Stimulated activated CD4-positive, alpha-beta T cell treated with anti-CD3 and anti-CD28 coated beads, Interleukin-4, amount 100 ng/mL, for 1 hour (primary cell): ENCODE measurements at places on chromosomes 5 and 9.
A peak's percentile ranks its signal among the peaks of the same experiment; 100 is the strongest.

- DNase-seq: no peak
Measured at GRCh38 chr9:95102572-95102971, 214.9 kb downstream of the FANCC start.

DNA sequence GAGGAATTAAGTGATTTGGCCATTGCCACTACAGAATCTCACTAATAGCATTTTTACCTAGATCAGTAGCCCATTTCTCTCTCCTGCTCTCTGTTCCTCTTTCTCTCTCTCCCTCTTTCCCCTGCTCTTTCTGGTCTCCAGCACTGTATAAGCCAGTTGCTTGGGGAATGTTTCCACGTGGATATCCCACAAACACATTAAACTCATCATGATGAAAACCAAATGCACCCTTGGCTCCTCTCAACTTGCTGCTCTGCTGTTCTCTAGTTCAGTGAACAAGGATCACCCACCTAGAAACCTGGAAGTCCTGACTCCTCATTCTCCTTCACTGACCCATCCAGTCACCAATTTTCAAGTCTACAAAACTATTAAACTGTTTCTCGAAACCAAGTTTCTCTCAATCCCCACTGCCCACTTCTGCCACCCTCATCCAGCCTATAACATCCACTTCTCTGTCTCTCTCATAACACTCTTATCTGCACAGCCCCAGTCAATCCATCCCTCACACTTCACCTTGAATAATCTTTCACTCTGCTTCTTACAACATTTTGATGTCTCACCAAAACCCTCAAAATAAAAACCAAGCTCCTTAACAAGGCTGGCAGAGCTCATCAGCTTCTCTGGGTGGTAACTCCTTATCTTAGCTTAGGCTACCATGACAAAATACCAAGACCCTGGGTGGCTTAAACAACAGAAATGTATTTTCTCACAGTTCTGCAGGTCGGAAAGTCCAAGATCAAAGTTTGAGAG, 79.3 kb downstream of the ARL15 start:
- DNase-seq: no peak

- DNase-seq: peak; percentile 32
Measured at GRCh38 chr5:157160001-157160400, 6.1 kb downstream of the GARIN3 start.

DNA sequence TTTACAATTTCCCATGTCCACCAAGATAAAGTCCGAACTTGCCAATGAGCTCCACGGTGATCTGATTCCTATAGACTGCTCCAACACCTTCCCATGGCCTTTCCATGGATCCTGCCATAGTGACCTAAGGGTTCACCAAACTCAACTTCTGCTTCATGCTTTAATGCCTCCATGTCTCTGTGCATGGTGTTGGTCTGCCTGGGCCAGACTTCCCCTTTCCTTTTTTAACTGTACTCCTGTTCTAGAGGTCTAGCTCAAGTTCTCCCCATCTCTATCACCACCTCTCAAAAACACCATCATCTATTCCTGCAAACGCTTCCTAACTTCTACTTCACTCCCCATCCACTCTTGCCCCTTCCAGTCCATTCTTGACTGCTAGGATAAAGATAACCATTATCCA, 14.8 kb upstream of the SMARCA2 start:
- no peak for DNase-seq

GRCh38 chr5:55620766-55621160, 86.0 kb upstream of the PLPP1 start:
- no peak for DNase-seq

GRCh38 chr9:76592091-76592973, 133.3 kb downstream of the GCNT1 start:
- DNase-seq: no peak

DNA sequence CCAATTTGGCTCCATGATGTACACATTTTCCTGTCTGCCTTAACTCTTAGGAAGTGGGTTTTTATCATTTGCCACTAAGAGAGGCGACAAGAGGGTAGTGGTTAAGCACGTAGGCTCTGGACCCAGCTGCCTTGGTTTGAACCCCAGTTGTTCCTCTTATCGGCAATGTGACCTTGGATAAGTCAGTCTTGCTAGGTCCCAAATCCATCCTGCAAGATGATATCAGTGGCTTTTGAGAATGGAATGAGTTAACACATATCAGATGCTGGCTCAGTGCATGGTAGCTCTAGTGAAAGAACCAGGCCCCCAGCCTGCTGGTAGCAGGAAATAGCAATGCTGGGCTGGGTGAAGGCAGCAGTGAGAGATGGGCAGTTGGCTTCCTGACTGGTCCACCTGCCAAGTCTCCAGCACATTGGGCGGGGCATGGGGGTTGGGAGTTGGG, 72.5 kb downstream of the STK10 start:
- DNase-seq: no peak

GRCh38 chr5:24110004-24110615, 534.7 kb downstream of the CDH10 start:
- no peak for DNase-seq

GRCh38 chr5:138641547-138642298, 66.5 kb upstream of the HSPA9 start:
- peak; percentile 77 for DNase-seq

- no peak for DNase-seq
Measured at GRCh38 chr5:98349251-98349989, 424.0 kb upstream of the RGMB start.

DNA sequence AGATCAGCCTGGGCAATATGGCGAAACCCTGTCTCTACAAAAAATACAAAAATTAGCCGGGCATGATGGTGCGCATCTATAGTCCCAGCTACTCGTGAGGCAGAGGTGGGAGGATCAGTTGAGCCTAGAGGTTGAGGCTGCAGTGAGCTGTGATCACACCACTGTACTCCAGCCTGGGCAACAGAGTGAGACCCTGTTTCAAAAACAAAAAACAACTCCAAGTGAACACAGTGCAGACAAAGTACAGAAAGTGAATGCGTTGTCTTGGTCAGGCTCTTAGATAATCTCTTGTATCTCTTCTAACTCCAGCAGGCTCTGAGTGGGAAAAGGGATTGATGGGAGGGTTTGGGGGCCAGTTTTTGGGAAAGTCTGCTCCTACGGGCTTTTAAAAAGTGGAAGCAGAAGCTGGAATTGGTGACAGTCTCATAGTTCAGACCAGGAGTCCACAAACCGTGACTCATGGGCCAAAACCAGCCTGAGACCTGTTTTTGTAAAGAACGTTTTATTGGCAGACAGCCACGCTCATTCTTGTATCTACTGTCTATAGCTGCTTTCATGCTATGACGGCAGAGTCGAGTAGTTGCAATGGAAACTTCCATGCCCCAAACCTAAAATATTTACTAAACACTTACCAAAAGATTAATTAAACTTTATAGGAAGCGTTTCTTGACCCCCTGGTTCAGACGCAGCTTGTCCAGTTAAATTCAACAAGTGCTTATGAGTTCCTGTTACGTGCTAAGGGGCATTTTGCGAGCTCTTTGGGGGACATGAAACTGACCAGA, 32.9 kb downstream of the NDST1 start:
- DNase-seq: no peak

GRCh38 chr5:14229181-14229580, 86.0 kb downstream of the TRIO start:
- DNase-seq: no peak

DNA sequence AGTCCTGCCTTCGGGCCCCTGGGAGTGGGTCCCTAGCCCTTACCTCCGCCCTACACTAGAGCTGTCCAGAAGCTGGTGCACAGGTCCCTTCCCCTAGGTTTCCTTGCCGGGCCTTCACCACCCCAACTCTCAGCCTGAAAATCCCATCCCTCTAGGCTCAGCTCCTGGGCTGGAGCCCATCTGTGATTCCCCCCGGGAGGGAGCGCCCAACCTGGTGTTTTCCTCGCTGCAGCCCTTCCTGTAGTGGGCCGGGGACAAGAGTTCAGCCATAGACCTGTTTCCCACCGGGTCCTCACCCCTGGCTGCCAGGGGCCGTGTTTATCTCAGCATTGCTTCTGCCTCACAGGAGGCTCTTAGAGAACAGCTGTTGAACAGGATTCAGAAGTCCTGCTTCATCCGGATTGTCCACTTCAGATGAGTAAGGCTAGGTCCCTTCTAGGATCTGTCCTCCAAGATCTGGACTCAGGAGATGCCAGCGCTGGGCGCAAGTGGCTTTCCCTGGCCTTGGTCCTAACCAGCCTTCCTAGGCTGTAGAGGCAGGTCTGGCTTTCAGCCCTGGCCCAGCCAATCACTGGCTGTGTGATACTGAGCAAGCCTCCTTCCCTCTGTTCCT, 965 bp downstream of the GLIPR2 start:
- no peak for DNase-seq

DNA sequence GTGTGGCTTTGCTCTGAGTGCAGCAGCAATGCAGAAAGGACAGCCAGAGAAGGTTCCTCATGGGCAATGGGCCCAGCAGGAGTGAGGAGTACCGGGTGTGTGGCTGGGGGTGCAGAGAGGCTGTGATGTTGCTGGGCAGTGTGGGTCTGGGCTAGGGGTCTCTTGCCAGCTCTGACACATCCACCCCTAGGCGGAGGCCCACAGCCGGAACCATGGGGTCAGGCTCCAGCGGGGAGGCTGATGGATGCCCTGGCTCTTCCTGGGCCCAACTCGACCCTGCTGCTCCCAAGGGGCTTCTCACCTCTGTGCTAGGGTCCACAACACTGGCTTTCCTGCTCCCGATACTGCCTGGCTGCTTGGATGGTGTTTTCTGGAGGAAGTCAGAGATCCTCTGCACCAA, 19.9 kb downstream of the TBC1D9B start:
- no peak for DNase-seq

GRCh38 chr5:128920345-128921215, 44.7 kb upstream of the SLC27A6 start:
- no peak for DNase-seq

DNA sequence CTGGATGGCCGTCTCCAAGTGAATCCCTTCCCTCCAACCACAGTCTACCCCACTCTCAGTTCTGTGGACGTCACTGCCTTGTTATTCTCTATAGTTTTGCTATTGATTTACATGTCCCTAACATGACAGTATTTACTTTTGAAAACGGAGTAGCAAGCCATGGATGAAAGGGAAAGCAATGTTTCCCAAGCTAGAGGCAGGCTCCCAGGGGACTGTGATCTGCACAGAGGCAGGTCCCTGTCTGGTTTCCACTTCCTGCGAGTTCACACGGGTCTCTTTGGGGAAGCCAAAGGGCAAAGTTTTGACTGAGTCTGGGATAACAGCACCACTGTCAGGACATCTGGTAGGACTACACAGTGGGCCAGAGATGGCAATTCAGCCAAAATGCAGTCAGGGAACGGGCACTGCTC, 12.7 kb downstream of the C9orf153 start:
- DNase-seq: no peak

DNA sequence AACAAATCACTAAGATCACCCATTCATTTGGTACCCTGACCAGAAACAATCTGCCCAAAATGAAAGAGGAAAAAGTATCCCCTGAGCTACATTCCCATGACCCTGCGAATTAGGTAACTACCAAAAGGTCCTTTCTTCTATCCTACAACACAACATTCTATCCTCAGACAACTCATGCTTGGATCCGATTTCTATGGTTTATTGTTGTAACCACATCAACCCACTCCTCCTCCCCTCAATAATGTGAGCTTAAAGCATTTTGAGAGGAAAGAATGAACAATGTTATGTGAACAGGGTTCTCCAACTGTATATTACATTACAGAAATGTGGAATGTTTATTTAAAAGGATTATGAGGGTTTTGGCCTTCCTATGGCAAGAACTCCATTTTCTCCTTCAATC, 4.0 kb downstream of the SLC35D2 start:
- no peak for DNase-seq

GRCh38 chr5:179227580-179228311, 117.5 kb downstream of the ADAMTS2 start:
- no peak for DNase-seq

DNA sequence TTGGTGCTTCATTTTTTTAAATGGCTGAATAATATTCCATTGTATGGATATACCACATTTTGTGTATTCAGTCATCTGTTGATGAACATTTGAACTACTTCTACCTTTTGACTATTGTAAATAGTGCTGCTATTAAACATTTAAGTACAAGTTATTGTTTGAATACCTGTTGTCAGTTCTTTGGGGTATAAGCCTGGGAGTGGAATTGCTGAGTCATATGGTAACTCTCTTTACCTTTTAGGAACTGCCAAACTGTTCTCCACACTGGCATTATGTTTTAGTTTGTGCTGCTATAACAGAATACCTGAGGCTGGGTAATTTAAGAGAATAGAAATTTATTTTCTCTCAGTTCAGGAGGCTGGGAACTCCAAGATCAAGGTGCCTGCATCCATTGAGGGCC, 15.7 kb upstream of the PDE8B start:
- DNase-seq: no peak

DNA sequence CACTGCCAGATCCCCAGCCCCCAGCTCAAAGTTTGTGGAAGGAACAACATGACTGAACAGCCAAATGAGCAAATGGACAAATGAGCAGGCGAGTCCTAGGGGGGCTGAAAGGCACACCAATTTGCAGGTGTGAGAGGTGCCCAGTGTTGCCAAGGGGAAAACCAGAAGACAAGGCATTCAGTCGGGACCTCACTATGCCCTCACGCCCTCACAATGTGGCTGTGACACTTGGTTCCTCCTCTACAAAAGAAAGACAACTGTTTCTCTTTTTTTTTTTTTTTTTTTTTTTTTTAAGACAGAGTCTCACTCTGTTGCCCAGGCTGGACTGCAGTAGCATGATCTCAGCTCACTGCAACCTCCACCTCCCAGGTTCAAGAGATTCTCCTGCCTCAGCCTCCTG, 28.0 kb downstream of the TNIP1 start:
- DNase-seq: no peak

DNA sequence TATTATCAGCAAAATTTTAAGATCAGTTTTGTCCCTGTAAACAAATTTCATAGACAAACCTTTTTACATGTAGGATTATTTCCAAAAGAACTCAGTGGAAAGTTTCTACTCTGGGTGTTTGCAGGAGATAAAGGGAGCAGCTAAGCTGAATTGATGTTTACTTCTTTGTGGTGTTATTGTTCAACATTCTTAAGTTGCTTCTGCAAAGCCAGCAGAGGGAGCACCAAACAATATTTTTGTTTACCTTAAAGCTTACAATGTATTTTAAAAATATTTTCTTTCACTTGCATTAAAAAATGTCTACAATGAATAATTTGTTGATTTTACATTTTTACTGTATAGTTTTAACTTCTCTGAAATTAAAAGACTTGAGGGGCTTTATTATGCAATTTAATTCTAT, 135.4 kb downstream of the ATG10 start:
- DNase-seq: no peak

GRCh38 chr5:145942201-145942600, 5.8 kb downstream of the SH3RF2 start:
- DNase-seq: no peak

- no peak for DNase-seq
Measured at GRCh38 chr9:70040376-70040903, 3.2 kb upstream of the MAMDC2 start.
